Brain microvascular endothelial cell (primary cell): ENCODE measurements at places on chromosomes 12 and 14.
A peak's percentile ranks its signal among the peaks of the same experiment; 100 is the strongest.

DNA sequence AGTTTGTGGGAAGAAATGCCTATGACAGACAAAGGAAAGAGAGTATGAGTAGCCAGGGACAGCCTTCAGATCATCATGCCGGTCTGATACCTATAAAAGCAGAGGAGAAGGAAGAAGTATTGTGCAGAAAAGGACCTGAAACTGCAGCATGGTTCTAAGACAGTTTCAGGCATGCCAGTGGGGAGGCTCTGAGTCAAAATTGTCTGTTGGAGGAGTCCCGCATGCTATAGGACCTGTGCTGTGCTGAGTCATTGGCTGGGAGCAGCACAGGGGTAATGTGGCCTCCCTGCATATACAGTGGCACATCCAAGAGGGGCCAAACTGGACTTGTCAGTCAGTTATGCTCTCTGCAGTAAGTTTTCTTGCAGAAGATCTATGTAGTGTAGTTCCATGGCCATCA, 40.7 kb downstream of the NEUROD4 start:
- no peak for DNase-seq

DNA sequence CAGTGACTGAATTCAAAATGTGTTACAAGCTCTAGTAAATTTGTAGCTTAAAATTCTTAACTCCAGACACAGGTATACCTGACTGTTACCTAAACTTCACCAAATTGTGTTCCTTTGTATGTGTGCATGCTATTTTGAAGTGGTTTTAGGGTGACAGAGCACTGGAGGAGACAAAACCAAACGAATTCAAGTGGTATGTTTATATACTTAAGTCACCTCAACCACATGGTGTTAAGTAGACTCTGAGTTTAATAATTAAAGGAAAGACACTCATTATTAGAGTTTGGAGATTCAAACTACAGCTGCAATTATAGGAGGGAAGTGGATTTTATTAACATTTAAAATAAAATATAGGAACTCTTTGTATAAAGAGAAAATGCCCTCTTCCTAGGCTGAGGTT, 84.3 kb downstream of the PLCZ1 start:
- no peak for DNase-seq

DNA sequence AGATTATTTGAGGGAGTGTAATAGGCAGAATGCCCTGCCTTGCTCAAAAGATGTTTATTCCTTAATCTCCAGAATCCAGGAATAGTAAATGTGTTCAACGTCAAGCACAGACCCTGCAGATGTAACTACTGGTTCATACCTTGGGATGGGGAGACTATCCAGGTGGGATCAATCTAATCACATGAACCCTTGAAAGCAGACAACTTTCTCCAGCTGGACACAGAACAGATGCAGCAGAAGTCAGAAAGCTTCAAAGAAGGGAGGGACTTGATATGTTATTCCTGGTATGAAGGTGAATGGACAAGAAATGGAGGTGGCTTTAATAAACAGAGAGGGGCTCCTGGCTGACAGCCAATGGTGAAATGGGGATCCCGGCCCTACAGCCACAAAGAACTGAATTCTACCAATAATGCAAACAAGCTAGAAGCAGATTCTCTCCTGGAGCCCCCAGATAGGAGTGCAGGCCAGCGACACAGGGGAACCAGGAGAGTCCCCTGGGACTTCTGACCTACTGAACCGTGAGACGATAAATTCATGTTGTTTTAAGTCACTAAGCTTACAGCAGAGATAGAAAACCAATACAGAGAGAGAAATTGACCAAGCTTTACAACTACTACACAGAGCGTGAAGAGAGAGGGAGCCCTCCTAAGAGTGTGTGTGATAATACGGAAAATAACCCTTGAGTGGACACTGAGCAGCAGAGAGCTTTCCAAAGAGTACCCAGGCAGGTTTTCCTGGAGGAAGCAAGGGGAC, 133.5 kb upstream of the TMEM132C start:
- DNase-seq = no peak

- peak; percentile 72 for DNase-seq
Observed at GRCh38 chr12:98752726-98753125, 107.6 kb downstream of the APAF1 start.

GRCh38 chr14:93901813-93902212, 25.3 kb upstream of the FAM181A start:
- no peak for DNase-seq

DNA sequence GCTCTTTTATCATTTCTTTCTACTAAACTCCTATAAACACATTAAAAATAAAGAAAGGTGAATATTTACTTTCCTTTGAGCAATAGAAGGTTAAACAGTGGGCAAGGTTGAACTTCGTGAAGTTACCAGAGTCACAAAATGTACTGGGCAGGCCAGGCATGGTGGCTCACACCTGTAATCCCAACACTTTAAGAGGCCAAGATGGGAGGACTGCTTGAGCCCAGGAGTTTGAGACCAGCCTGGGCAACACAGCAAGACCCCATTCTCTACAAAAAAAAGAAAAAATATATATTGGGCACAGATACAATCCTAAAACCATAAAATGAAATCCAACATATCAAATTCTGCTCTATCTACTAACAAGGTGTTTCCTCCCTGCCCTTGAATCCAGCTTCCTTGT, 60.7 kb upstream of the VPS33A start:
- DNase-seq = no peak

GRCh38 chr12:79682593-79682992, 8.2 kb downstream of the PAWR start:
- DNase-seq = no peak

GRCh38 chr12:26185532-26186320, 9.6 kb upstream of the SSPN start:
- DNase-seq = no peak

DNA sequence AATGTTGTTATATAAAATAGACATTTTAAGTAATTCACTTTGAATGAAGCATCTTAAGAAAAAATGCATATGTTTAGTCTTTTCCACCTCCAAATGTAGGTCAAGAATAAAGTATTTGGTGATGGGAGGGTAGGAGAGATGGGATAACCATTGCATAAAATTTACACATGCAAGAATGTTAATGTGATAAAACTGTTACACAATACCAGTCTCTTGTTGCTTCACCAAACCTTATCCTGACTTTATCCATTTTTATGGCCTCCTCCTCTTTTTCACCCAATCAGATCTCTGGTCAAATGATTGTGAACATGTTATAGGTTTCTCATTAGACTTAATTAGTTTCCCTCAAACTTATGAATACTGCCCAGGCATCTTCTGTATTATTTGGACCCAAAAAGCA, 994.5 kb upstream of the FLRT2 start:
- DNase-seq = no peak

DNA sequence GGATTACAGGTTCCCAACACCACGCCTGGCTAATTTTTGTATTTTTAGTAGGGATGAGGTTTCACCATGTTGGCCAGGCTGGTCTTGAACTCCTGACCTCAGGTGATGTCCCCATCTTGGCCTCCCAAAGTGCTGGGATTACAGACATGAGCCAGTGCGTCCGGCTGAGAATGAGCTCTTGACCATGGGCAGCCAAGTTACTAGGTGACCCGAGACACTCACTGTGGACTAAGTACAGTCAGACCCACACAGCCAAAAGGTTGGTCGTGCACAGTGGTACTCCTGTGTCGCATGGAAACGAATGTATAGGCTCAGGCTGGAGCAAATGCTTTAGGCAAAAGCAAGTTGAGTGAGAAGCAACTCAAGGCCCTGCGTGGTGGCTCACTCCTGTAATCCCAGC, 21.0 kb downstream of the DLK1 start:
- no peak for DNase-seq

- DNase-seq = peak; percentile 81
Observed at GRCh38 chr14:51304438-51304837, 64.4 kb downstream of the TMX1 start.

DNA sequence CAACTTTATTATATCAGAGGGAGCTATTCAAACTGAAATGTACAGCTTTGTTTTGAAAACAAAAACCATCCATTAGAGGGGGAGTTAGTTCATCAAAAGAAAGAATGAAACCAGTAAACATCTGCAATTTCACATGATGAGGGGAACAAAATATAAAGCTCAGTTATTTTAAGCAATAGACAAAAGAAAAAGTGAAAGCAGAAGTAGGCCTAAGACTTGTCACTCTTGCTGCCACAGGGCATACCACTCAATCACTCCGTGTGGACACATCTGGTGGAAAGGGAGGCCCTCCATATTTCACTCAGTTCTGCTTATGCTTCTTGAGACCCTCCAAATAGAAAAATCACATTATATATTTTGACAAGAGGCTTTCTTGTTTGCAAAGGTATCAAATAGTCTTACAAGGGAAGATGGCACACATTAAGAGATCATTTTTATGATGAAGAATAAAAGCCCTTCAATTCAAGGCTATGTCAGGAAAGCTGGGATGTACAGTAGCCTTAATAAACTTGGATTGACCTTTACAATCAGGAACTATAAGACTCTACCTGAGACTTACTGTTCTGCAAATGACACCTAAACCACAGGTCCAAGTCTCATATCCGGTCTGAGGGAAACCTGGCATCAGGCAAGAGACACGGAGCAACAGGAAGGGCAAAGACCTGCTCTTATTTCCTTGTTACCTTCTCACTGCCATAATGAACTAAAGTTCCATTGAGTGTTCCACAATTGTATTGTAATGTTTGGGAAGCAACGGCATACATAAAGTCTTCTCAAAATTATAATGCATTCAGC, 222.5 kb upstream of the GRIP1 start:
- DNase-seq = no peak

DNA sequence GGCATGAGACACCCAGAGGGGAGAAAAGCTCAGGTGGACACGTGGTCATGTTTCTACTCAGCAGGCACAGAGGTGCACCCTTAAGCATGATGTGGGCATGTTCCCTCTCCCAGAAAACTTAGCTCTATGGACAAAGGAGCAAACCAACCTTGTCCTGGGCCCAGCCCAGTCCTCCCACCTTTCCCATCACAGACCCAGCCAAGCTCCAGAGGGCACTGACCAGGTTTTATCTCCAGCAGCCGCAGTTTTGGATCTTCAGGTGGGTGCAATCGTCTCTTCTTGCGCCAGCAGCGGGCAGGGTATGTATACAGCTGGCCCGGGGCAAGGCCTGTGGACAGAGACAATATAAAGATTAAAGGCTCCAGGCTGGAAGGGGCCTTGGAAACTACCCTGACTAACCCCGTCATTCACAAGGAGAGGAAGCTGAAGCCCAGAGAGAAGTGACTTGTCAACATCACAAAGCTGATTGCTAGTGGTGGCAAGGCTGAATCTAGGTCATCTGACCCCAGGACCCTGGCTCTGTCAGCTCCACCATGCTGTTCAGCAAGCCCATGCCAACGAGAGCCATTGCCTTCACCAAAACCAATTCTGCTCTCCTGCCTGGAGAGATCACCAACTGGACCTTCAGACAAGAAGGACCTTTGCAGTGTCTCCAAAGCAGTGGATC, 140.7 kb downstream of the DPF3 start:
- DNase-seq = no peak

DNA sequence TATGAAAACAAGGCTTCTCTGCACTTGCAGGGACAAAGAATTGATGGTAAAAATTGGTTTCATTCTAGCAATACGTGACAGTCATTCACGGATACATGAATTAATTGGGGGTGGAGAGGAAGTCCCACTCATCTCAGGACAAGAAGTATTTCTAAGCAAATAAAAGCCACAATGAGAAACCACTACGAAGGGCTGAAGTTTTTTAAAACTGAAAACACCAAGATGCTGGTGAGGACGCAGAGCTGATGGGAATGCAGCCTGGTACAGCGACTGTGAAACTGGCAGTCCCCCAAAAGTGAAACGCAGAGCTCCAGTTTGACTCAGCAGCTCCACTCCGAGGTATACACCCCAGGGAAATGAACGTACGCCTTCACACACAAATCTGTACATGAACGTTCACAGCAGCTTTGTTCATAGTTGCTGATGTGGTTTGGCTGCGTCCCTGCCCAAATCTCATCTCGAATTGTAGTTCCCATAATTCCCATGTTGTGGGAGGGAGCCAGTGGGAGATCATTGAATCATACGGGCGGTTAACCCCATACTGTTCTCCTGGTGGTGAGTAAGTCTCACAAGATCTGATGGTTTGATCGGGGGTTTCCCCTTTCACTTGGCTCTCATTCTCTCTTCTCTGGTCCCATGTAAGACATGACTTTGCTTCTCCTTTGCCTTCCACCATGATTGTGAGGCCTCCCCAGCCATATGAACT, 89.0 kb downstream of the SCARB1 start:
- DNase-seq = peak; percentile 97
